ENCODE measurements at places on chromosomes 6 and 20.

DNA sequence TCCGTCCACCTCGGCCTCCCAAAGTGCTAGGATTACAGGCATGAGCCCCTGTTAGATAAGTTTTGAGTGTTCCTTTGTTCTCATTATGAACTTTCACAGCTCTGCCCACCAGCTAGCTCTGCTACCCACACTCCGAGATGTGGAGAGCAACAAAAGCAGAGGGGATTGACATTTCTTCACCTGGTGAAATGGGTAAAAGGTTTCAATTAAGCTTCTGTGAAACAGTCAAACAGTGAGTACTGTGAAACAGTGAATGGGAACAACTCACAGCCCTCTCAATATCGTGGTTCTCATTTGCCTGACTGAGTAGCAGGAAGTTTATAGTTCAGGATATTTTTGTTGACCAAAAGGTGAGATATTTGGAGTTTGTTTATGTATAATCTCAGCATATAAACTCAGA is 412.8 kb downstream of the CD83 start:
- no peak for DNase-seq

DNA sequence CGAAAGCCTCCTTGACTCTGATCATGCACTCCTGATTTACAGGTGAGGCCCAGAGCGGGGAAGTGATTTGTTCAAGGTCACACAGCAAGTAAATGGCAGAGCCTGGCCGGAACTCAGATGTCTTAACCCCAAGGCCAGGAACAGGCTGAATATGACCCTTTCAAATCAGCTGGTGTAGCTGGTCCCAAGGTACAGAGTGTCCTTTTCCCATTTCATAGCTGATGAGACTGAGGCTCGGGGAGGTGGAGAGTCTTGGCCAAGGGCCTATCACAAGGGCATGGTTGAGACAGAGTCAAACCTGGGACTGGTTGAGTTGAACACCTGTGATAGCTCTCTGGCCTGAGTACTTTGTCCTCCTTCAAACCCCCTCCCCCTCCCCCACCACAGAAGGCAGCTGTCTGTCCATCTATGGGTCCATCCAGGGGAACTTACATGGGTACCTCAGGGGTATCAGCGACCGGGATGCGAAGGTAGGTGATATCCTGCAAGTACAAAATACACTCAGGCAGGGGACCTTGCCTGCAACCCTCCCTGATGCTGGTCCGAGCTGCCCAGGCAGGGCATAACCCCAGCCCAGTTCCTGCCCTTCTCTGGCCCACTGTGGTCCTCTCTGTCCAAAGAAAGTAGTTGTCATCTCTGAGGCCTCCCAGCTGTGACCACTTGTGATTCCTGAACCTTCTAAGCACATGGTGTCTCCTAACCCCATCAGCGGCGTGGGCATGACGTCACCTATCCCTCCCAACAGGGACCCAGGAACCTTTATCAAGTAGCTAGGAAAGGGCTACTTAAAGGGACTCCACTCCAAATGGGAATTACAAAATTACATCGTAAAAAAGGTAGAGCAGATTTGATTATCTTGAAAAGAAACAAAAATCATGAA is 5.6 kb downstream of the DUSP15 start:
- DNase-seq, result no peak

- no peak for DNase-seq
Measured at GRCh38 chr20:14882157-14882556, 544.7 kb upstream of the FLRT3 start.

GRCh38 chr20:22418738-22419137 is 165.6 kb downstream of the FOXA2 start:
- no peak for DNase-seq

DNA sequence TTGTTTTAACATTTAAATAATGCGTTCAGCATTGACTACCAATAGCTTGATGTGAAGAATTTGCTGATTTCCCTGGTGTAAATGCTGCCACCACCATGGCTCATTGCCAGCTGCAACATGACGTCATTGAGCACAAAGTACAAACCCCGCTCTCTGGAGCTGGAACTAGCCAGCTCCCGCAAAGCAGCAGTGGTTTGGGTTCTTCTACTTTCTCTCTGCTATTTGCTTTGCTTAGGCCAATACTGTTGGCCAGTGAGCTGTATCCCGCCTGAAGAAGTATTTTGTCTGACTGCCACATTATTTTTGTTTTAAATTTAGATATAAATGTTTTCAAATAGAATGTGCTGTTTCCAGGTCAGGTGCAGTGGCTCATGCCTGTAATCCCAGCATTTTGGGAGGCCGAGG is 47.4 kb upstream of the KIF13A start:
- no peak for DNase-seq

GRCh38 chr6:167770291-167770955 is 56.3 kb upstream of the AFDN start:
- no peak for DNase-seq

- no peak for DNase-seq
Measured at GRCh38 chr6:48736501-48737206, 625.7 kb upstream of the PTCHD4 start.

DNA sequence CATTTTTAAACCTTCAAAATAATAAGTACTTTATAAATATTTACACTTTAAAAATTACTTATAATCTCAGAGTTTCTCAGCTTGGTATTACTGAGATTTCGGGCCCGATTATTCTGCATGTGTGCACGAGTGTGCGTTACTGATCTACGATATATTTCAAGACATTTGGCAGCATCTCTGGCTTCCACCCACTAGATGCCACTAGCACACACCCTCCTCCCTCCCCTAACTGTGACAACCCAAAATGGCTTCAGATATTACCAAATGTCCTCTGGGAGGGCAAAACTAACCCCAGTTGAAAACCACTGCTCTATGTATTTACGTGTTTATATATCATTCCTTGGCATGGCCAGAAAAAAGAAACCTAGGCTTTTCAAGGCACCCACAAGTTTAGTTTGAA is 95.9 kb downstream of the FYN start:
- DNase-seq, result peak; percentile 57

- DNase-seq, result no peak
Measured at GRCh38 chr6:13360671-13361540, 32.6 kb upstream of the TBC1D7 start.

DNA sequence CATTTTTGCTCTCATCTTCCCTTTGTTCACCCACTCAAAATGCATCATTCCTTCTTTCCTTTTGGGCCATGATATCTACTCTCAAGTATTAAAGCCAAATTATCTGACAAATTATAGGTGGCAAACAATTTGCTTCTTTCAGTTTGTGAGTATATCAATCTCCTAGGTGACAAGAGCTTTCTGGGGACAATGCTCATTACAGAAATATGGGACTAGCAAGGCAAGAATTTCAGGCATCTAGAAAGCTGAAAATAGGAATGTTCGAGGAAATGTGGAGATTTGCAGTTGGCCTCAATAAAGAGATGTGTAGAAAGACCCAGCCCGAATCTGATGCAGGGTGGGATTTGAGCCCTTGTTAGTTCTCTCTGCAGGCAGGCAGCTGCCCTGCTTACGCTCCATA is 71.8 kb downstream of the ALDH8A1 start:
- DNase-seq, result no peak

DNA sequence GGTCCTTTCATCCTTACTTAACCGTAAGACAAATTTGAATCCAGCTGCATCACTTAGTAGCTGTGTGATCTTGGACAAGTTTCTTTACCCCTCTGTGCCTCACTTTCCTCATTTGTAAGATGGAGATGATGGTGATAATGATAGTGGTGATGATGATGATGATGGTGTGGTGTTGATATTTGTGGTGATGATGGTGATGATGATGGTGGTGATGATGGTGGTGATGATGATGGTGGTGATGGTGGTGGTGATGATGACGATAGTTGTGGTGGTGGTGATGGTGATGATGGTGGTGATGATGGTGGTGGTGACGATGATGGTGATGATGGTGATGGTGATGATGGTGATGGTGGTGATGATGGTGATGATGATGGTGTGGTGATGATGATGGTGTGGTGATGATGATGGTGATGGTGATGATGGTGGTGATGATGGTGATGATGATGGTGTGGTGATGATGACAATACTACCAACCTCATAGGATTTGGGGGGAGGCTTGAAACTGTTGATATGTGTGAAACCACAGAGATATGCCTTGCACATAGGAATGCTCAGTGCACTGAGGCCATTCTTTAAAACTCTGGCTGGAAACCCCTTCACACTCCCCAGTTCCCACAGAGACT is 233.2 kb downstream of the LY86 start:
- no peak for DNase-seq

DNA sequence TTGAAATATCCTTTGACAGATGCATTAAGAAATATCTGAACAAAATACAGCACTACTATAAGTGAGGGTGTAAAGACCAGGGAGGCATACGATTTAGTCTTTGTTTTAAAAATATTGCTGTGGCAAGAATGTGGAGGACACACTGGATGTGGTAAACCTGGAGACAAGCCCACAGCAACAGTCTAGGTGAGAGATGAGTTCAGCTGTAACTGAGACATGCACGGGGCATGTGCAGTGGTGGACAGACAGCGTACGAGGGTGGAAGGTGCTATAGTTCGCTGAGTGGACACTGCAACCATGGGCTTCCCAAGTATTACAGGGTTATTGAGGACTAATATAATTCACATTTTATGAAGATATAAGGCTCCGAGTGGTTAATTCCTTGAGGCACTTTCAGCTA is 1.8 kb downstream of the NANP start:
- DNase-seq, result no peak

DNA sequence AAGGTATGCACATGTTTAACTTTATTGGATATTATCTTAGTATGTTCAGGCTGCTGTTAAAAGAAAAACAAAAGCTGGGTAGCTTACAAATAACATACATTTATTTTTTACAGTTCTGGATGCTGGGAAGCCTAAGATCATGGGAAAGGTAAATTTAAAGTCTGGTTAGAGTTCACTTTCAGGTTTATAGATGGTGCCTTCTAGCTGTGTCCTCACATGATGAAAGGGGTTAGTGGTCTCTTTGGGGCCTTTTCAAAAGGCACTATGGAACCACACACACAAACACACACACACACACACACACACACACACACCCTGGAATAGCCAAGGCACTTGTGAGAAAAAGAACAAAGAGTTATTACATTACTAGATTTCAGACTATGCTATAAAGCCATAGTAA is 805.8 kb upstream of the GJE1 start:
- no peak for DNase-seq

- DNase-seq, result no peak
Measured at GRCh38 chr6:42182101-42182500, 8.9 kb downstream of the GUCA1A start.

DNA sequence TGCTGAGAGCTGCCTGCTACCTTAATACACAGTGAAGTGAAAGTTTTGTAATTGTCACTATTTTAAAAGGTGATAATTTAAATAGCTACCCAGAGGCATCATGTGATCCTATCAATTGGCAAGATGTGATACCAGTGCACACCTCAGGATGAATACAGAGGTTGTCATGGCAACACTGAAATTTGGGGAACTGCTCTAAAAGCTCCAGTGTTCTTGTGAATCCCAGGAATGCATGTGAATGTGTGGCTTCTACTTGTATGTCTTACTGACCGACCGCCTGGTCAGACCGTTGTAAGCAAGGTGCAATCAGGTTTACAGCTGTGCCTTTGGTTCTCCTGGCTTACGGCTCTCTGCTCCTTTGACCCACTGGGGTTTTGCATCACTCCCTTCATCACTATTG is 146.3 kb upstream of the GJE1 start:
- DNase-seq, result no peak

GRCh38 chr6:21278375-21278745 is 315.2 kb upstream of the SOX4 start:
- no peak for DNase-seq

DNA sequence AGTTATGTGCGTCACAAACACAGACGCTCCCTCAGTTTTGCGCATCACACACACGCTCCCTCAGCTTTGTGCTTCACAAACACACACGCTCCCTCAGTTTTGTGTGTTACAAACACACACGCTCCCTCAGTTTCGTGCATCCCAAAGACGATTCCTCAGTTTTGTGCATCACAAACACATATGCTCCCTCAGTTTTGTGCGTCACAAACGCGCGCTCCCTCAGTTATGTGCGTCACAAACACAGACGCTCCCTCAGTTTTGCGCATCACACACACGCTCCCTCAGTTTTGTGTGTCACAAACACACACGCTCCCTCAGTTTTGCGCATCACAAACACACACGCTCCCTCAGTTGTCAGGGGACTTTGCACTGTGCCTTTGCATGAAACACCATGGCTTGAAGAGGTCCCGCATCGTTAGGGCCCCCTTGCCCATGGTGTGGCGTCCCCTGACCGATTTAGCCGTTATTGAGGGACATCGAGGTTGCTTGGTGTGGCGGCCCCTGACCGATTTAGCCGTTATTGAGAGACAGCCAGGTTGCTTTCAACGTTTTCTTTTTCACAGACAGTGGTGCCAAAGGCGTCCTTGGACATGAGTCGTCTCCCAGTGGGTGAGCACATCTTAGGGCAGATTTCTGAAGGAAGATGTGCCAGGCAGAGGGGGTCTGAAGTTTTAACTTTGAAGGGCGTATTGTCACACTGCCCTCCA is 28.1 kb upstream of the MYT1 start:
- DNase-seq, result no peak

- peak; percentile 56 for DNase-seq
Measured at GRCh38 chr20:4592316-4593148, 129.2 kb upstream of the PRND start.

DNA sequence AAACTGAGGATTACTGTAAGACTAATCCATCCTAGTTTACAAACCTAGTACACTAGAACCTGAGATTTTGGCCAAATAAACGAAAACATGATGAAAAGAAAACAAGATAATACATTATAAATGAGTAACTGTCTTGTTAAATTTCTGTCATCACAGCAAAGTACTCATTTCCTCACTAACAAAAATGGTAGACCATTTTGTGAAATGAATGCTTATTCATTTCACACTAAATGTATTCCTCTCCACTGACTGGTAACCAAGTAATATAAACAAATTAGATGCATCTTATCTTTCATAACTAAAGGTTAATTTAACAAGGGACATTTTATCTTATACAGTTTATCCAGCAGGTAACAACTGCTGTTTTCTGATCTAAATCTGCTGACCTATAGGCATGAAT is 143.7 kb downstream of the REV3L start:
- DNase-seq, result peak; percentile 42

DNA sequence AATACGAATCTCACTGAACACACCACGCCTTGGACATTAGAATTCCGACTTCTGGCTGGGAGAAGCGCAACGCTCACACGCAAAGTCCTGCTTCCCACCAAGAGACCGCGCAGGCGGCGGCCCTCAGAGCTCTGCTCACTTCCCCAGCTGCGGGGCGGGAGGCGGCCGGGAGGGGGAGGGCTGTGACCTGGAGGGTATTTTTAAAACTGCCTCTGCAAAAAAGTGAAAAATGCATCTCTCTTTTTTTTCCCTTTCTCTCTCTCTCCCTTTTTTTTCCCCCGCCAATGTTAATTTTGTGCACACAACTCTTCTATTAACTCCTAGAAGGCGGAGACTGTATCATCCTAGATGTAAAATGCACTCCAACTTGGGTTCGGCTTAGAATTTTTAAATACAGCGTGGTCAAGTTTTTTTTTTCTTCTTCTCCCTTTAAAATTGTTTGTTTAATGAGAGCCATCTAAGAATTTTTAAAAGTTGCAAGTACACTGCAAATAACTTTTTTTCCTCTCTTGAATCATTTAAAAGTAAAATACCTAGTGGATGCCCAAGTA is 66.4 kb downstream of the STX11 start:
- DNase-seq, result no peak

All from activated CD4-positive, alpha-beta T cell treated with anti-CD3 and anti-CD28 coated beads, Interleukin-10, Interleukin-2, amounts not matched to agents 100 ng/mL and 50 ng/mL, durations not matched to agents 16 hours and 8 hours (primary cell).